ENCODE measurements at places on chromosomes 2 and 18. TPM values are rescaled to one million over a fixed set of nuclear protein-coding genes. Genes with fewer than 3 reads are reported as not detected.

The HS1BP3 gene
- total RNA-seq = 40.1 TPM

The LINC00305 gene
- total RNA-seq = not detected

The FAM124B gene
- not detected for total RNA-seq

The KATNAL2 gene
- total RNA-seq = 4.8 TPM

The STRADB gene
- 35.3 TPM for total RNA-seq

The FSHR gene
- total RNA-seq = not detected

The ARHGEF33 gene
- total RNA-seq = 0.20 TPM

The AQP12B gene
- not detected for total RNA-seq

The DTNA gene
- 31.6 TPM for total RNA-seq

The PROKR1 gene
- not detected for total RNA-seq

The C1GALT1C1L gene
- 0.78 TPM for total RNA-seq

The C2orf42 gene
- total RNA-seq = 15.1 TPM

The IMPACT gene
- 23.1 TPM for total RNA-seq

The UCN gene
- total RNA-seq = 0.59 TPM

The MALL gene
- 8.8 TPM for total RNA-seq

The KIAA2012 gene
- not detected for total RNA-seq

The SIX3 gene
- 0.39 TPM for total RNA-seq

The LAMA1 gene
- 48.1 TPM for total RNA-seq

The EPAS1 gene
- total RNA-seq = 60.3 TPM

The FER1L5 gene
- 0.39 TPM for total RNA-seq

The ACVR1C gene
- total RNA-seq = not detected

The CTDP1 gene
- 17.6 TPM for total RNA-seq

The ITPRID2 gene
- 86.0 TPM for total RNA-seq

The RFX8 gene
- 46.7 TPM for total RNA-seq

The TRIM43 gene
- not detected for total RNA-seq

The STAT1 gene
- 104 TPM for total RNA-seq

The SIX2 gene
- total RNA-seq = 11.4 TPM

The PSMA8 gene
- total RNA-seq = not detected

The LBX2 gene
- total RNA-seq = 3.3 TPM

The MFSD6 gene
- 5.7 TPM for total RNA-seq

The SPRED2 gene
- total RNA-seq = 15.4 TPM

The MYOM1 gene
- under 0.01 TPM for total RNA-seq

The GALR1 gene
- not detected for total RNA-seq

The DAW1 gene
- total RNA-seq = 2.0 TPM

The ICOS gene
- total RNA-seq = not detected

The ZAP70 gene
- not detected for total RNA-seq

The DNAJC5G gene
- total RNA-seq = not detected

The CXCR4 gene
- not detected for total RNA-seq

The HADHB gene
- total RNA-seq = 128 TPM

The RESP18 gene
- total RNA-seq = not detected

The SPIRE1 gene
- total RNA-seq = 18.7 TPM

The EML4 gene
- total RNA-seq = 29.8 TPM

Measured in subcutaneous preadipocyte (primary cell).